ENCODE measurements at places on chromosomes 7 and 10.

- DNase-seq: no peak
These were observed 295.2 kb upstream of the MGMT start for GRCh38 chr10:129171812-129172211.

GRCh38 chr7:80136261-80137055 lies 1.8 kb downstream of the GNAI1 start:
- no peak for DNase-seq

DNA sequence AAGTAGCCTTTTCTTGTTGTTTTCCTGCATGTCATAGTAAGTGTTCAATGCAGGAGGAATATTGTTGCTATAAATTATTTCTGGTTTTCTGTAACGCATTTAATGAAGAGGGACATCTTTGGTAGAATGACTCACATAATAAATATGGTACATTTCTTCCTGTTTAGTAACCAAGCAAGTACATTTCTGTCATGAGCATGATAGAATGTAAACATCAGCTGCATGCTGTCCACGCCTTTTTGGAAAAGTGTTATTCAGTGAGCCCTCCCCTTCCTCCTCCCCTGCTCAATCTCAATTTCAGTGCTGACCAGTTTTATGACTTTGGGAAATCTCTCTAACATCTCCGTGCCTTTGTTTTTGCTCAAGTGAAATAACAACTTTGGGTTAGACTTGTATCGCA lies 664.0 kb downstream of the XPNPEP1 start:
- DNase-seq: no peak

GRCh38 chr7:45229156-45229920 lies 71.7 kb downstream of the RAMP3 start:
- no peak for DNase-seq

GRCh38 chr10:21279217-21279575 lies 246.3 kb downstream of the SKIDA1 start:
- DNase-seq: no peak

GRCh38 chr10:132319853-132320653 lies 11.9 kb upstream of the LRRC27 start:
- no peak for DNase-seq
